Urinary bladder (tissue), 4 donors: ENCODE measurements at places on chromosomes 16 and 17.

DNA sequence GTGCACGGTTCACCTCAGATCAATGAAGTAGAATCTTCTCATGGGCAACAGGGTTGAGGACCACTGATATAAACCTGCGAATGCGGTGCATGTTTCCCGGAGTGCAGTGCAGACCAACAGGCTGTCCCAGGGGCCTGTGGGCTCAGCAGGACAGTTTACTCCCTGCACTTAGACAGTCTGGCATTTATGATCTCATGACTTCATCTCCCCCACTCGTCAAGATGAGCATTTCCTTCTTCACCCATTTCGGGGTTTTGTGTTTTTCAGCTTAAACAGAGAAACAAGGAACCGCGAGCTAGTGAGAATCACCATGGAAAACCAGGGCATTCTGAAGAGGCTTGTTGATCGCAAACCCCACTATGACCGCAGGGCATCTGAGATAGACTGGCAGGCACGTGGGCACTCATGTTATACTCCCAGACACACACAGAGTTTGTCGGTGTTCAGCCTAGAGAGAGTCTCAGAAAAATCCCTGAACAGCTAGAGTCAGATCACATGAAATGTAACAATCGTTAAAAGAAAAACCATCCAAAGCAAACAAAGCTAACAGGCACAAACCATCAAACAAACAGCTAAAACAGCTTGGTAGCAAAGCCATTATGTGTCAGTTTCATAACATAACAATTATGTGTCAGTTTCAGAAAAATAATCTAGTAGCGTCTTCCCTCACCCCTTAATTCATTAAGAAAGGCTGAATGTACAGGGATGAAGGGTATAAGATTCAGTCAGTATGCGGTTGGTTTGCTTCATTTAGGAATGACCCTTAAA lies 2.9 kb downstream of the CFAP97D1 start:
- DNase-seq: no peak

GRCh38 chr17:45146890-45147580 lies 1.2 kb upstream of the HEXIM1 start:
- no peak for DNase-seq

DNA sequence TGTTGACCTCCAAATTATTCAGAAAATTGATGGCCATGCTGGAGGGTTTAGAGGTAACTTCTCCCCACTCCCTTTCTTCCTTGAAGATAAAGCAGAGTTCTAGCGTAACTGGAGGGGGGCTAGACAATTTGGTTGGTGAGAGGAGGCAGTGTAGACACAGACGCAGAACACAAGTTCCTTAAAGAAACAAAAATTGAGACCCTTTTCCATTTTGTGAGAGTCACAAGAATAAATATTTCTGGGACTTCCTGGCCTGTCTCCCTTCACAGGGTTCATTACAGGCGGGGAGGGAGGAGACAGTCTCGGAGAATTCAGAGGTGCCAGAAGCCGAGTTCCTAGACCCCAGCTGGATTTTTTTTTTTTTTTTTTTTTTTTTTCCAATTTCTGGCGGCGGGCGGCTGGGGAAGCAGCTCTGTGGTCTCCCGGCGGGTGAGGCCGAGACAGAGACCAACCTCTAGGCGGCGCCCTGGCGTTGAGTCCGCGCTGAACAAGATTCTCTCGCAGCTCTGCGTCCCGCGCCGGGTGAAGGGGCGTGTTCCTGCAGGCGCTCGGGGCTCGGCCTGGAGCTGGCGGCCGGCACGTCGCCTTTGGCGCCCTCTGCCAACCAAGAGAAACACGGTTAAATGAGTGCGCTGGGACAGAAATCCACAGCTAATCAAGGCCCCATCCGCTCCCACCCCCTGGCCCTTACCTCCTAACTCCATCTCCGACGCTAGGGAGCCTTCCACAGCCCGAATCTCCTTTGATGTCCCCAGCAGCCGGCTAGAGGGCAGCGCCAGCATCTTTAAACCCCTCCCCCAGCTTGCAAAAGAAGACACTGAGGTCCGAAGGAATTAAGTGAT lies 10.2 kb upstream of the HOXB9 start:
- no peak for DNase-seq

DNA sequence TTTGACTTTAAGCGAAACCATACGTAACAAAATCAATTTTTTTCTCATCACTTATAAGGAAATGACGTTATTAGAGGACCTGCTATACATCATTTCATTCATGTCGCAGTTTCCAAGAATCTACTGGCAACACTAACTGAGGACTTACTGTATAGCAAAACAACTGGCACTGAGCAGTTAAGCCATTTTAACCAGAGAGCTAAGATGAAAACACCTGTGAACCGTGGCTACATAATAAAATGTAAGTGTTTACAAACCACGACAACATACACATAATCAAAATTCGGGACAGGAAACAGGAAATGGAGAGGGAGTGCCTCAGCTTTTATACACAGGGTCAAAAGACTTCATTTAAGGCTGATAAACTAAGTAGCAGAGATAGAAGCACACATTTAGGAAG lies 29.5 kb downstream of the METTL16 start:
- no peak for DNase-seq

DNA sequence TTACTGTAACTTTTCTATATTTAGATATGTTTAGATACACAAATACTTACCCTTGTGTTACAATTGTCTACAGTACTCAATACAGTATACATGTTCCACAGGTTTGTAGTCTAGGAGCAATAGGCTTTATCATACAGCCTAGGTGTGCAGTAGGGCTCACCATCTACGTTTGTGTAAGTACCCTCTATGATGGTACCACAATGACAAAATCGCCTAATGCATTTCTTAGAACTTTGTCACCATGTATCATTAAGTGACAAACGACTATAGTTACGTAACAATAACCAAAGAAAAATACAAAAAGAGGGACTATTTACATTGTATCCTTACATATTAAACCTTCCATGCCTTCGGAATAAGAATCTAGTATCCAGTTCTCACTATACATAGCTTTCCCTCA lies 8.0 kb downstream of the STAT5B start:
- DNase-seq: no peak

- DNase-seq: no peak
These were observed 70.7 kb downstream of the CLEC16A start for GRCh38 chr16:11015076-11015475.
